ENCODE measurements at places on chromosomes 6 and 20.

- no peak for DNase-seq
Observed at GRCh38 chr6:74519163-74519562, 686.7 kb downstream of the COL12A1 start.

DNA sequence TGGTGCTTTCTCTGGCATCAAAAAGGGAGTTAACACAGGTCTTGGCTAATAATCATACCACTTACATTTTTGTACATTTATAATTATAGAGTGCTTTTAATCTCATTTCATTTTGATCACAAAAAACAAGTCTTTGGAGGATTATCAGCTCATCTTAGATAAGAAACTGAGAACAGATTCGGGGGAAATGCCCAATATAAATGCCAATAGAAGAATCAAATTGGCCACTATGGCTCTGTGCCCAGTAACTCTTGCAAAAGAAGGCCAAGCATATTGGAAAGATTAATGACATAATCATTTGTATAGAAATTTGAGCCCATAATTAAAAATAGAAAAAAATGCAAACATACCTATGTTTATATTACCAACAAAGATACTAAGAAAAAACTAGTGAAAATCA, 42.5 kb downstream of the IPCEF1 start:
- DNase-seq: no peak

DNA sequence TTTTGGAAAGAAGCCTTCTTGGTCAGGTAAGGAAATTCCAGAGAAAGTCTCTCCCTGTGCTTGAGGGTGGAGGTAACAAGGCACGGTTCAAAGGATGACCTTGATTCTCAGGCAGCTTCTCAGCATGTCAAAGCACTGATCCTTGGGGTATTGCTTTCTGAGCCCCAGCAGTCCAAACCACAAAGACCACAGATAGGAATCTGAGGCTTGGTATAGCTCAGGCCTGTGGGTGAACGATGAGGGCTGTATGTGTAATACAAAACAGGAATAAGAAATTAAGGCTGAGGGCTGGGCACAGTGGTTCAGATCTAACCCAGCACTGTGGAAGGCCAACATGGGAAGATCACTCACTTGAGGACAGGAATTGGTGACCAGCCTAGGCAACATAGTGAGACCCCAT, 70.2 kb upstream of the SLC22A1 start:
- no peak for DNase-seq

DNA sequence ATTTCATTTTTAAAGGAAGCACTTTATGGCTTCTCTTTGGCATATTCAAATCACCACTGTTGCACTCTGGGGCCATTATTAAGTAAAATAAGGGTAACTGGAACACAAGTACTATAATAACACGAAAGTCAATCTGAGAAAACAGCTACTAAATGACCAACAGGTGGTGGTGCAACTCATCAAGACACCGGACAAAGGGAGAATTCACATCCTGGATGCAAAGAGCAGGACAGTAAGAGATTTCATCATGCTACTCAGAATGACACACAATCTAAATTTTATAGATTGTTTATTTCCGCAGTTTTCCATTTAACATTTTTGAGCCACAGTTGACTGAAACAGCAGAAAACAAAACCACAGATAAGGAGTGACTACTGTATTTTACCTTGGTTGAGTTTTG, 27.6 kb upstream of the LY86 start:
- DNase-seq: no peak

All from NCI-H446 (cell line).